HCT116 (cell line): ENCODE measurements at places on chromosomes 11 and 22. TPM values are rescaled to one million over a fixed set of nuclear protein-coding genes. Genes with fewer than 3 reads are reported as not detected.

Gene ZBTB3
- 11.3 TPM for total RNA-seq

Gene SSH3
- 57.8 TPM for total RNA-seq

Gene SCGB1D4
- total RNA-seq, result not detected

Gene TSGA10IP
- not detected for total RNA-seq

Gene MMP12
- not detected for total RNA-seq

Gene SLC1A2
- total RNA-seq, result 0.25 TPM

- no peak for DNase-seq
Observed at GRCh38 chr22:21683401-21683811, 17.6 kb downstream of the PPIL2 start.

- no peak for DNase-seq
Observed at GRCh38 chr11:27705873-27706820, 5.9 kb upstream of the BDNF start.

DNA sequence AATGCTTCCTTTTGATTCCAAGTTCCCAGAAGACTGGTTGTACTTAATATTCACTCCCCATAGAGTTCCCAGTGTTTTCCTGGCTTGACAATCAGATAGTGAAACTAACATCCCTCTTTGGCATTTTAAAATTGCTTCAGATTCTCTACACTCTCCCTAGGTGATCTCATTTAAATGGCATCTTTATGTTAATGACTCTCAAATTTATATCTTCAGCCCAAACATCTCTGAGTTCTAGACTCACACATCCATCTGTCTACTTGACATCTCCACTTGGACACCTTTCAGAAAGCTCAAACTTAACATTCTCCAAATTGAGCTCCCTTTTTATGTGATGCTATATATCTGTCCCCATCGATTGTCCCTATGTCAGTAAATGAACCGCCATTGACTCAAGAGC is 232.0 kb downstream of the NTM start:
- no peak for DNase-seq

GRCh38 chr22:20656902-20657836 is 116.7 kb upstream of the SERPIND1 start:
- peak; percentile 6 for DNase-seq

DNA sequence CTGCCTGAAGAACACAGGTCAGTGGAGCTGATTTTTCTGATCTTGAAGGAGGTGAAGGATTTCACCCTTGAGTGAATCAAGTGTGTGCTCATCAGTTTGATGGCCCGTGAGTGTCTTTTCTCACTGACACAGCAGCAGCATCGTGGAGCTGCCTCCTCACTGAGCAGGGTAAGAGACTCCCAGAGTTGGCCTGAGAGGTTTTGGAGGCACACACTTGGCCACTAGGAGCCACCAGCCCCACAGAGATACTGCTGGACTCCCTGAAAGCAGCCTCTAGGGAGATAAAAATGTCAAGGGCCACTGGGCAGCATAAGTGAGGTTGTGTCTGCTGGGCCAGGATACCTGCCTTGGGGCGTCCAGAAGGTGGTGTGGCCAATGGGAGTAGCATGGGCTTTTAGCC is 245.4 kb downstream of the GRIK4 start:
- no peak for DNase-seq

DNA sequence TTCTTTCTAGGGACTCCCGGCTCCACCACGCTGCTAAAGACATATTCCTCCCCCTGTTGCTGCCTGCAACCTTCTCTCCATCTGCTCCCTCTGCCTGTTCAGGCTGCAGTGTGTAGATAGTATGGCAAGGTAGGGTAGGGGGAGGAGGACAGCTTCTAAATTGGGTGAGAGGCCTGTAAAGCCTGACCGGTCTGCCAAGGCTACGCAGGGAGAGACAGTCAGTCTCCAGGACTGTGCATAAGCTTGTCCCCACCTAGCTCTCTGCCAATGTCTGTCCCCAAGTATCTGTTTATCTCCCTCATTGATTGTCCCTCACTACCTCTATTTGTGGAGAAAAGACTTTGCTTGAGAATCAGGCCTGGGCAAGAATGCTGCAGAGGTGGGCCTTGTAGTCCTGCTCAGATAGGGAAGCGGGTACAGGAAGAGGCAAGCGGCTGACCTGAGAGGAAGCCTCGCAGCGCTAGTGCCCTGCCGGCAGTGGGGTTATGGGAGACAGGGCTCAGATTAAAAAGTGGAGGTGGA is 871 bp upstream of the SEZ6L start:
- no peak for DNase-seq

- DNase-seq, result no peak
Observed at GRCh38 chr11:32562839-32563599, 20.6 kb upstream of the EIF3M start.

DNA sequence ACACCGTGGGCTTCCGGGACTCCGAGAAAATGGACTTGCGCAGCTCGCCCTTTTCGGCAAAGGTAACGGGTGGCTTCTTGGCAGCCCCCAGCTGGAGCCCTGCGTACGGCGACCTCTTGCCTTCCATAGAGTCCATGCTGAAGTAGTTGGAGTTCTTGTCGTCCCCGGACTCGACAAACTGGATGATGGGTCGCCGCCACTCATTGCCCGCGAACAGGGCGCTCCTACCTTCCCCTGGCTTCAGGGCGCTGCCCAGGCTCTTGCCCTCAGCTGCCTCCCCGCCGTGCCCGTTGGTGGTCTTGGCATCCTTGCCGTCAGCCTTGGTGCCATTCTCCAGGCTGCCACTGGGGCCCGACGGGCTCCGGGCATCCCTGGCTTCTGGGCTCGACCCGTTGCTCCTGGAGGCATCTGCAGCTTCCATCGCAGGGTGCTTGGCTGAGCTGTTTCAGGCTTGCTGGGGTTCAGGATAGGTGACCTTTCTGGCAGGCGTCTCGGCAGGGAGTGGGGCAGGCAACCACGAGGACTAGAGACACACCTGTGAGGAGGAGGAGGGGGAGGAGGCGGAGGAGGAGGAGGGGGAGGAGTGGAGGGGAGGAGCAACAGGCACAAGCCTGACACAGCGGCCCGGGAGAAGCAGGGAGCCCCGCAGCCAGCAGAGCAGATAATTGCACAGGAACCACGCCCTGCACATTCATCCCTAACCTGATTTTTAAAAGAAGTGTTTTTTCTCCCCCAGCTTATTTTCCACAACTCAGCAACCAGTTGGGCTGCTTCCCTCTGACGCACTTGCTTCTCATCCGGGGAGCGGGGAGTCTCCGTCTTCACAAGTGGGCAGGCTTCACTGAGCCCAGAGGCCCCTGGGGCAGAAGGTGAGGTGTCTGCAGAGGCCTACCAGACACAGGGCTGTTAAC is at the start of gene TRIM29:
TRIM29 (minus strand) TSS at position 503 of the 911 bp plus-strand sequence; CDS start at position 421, 82 bp downstream.
- no peak for DNase-seq

- no peak for DNase-seq
Observed at GRCh38 chr11:13859892-13860291, 102.6 kb upstream of the SPON1 start.

DNA sequence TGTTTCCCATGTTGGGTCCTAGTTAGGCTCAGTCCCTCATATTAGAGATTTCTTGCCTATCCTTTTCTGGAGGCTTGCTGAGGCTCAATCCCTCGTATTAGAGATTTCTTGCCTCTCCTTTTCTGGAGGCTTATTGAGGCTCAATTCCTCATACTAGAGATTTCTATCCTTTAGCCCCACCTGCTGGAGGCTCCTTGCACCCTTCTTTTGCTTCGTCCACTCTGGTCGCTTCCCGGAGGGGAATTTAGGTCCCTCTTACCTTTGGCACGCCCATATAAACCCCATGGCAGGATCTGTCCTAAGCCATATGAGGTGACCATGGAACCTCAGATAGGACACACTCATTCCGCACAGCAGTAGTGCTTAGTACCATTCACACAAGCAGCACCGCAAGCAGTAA is 15.9 kb downstream of the CYP2D6 start:
- peak; percentile 26 for DNase-seq

DNA sequence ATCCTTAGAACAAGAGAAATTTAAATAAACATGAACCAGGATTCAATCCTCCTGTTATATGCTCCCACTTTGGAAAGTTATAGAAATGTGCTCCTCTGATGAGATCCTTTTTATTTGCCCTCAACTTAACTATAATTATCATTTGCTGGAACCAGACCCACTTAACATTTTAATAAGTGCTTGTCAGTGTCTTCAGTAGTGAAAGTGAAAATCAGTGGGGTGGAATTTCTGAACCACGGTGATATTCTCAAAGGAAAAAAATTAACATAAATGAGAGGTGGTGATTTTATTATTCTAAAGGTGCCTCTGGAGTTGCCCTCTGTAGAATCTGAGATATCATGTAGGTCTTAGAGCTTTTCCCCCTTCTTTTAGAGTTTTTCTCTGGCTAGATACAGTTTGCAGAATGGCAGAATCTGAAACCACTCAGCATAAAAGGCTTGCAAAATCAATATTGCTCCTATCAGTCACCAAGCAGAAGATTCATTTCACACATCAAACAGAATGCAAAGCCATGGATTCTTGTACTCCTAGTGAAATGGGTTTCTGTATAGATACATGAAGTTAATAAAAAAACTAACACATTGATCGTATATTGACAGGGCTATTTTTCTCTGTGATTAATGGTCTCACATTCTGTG is 213.2 kb downstream of the LUZP2 start:
- no peak for DNase-seq

- no peak for DNase-seq
Observed at GRCh38 chr11:134521452-134522289, 109.6 kb upstream of the B3GAT1 start.

DNA sequence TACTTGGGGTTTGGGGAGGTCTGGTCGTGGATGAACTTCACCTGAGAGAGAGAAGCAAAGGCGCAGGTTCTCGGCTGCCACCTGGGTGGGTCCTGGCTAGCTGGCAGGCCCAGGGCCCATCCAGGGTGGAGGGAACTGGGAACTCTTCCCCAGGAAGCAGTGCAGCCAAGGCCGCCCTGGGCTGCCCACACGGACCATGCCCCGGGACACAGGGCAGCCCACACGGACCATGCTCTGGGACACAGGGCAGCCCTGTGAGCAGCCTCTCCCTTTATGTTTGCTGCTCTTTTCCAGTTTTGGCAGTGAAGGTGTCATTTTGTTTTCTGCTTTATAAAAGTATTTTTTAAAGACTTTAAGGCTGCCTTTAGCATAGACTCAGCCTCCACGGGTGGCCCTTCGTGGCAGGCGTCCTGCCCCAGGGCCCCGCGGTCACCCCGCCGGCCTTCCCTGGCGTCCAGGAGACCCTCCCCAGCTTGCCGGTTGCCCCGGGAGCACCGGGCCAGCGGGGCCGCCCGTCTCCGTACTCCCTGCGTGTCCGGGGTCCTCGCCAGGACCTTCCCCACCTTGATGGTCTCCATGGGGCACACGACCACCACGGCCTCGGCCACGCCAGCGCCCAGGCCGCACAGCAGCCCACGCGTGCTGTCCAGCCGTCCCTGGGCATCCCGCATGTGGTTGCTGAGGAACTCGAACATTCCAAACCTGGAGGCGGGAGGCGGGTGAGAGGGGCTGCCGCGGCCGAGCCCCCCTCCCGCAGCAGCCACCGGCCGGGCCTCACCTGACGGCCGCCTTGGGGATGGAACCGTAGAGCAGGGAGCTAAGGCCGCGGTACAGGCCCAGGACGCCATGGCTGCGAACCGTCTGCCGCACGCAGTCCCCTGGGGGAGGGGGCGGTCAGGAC is 1.1 kb downstream of the SLC25A1 start:
- no peak for DNase-seq

DNA sequence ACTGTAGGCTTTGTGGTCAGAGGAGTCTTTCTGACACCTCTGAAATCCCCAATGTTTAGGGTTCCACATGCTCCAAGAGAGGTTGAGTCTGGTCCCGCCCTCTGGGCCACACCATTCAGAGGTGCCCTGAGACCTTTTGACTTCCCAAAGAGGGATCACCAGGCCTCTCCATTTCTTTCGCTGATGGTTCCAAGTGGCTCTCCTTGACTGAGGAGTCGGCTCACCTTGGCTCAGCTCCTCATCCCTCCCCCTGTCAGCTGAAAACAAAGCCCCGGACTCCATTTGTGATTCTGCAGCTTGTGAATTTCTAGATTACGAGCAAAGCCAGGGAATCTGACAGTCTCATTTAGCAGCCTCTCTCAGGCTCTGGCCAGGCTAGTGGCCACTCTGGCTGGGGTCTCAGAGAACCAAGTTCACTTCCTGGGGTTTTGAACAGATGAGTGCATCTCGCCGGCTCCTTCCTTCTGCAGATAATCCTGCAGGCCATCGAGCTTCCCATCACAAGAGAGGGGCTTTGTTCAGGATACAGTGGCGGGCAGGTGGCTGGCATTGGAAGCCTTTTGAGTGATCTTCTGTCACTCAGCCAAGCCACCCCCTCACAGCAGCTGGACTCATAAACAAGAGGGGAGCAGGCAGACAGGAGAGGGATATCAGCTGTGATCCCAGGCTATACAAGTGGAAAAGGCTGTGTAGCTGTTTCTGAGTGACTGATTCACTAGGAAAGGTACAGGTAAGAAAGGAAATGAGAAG is 102.9 kb downstream of the TRIM29 start:
- DNase-seq, result no peak

DNA sequence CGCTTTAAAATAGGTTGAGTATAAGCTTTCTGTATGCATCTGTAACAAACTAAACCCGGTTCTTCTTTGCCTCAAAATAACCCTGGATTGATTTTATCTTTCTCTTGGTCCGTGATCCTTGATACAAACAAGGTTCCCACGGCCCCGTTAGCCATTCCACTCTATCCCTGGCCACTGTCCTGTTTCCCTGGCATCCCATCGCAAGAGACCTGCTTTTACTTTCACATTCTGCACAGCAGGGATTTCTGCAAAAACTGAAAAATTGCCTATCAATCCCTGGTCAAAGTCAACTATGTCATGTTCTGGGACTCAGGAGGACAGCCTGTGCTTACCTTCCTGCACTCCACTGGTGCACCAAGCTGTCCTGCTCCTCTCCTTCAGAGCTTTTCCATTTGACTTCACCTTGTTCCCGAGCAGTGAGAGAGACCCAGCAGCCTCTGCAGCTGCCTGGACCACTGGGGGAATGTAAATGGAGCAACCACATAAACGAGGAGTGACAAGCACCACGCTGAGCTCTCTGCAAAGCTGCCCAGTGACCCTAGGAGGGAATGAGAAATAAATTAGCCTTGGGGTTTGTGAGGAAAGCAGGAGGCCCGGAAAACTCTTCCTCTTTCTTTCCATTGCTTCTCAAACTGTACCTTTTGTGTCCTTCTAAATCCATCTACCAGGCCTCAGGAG is 175.9 kb downstream of the NTM start:
- DNase-seq, result no peak

DNA sequence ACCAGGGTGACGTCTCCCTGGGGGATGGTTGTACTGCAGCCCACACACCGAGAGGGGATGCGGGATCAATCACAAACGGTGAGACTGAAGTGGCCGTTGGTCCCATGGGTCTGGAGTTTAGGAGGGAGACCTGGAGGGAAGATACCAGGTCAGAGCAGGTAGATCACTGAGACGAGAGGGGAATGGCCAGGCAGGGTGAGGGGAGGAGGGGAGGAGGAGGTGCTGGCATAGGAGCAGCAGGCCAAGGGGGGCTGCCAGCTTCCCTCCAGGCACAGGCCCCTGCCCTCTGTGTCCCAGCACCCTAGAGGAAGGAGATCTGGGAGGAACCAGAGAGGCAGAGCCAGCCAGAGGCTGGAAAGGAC is 7.0 kb downstream of the MAPK8IP2 start:
- no peak for DNase-seq

GRCh38 chr11:131683131-131683530 is 312.7 kb downstream of the NTM start:
- DNase-seq, result no peak

- no peak for DNase-seq
Observed at GRCh38 chr11:108160970-108161566, 39.7 kb downstream of the ACAT1 start.

- no peak for DNase-seq
Observed at GRCh38 chr11:65444314-65445051, 21.9 kb downstream of the NEAT1 start.

GRCh38 chr22:25765801-25766200 is 23.8 kb downstream of the MYO18B start:
- no peak for DNase-seq

- no peak for DNase-seq
Observed at GRCh38 chr11:117842131-117842941, 17.8 kb upstream of the FXYD2 start.
